Activated CD4-positive, alpha-beta T cell treated with anti-CD3 and anti-CD28 coated beads, Interleukin-2, amount 50 U/mL, for 48 hours (primary cell): ENCODE measurements at places on chromosomes 11 and 22.
A peak's percentile ranks its signal among the peaks of the same experiment; 100 is the strongest.

GRCh38 chr22:41833369-41834004 lies 582 bp downstream of the SREBF2 start:
- peak; percentile 55 for DNase-seq

DNA sequence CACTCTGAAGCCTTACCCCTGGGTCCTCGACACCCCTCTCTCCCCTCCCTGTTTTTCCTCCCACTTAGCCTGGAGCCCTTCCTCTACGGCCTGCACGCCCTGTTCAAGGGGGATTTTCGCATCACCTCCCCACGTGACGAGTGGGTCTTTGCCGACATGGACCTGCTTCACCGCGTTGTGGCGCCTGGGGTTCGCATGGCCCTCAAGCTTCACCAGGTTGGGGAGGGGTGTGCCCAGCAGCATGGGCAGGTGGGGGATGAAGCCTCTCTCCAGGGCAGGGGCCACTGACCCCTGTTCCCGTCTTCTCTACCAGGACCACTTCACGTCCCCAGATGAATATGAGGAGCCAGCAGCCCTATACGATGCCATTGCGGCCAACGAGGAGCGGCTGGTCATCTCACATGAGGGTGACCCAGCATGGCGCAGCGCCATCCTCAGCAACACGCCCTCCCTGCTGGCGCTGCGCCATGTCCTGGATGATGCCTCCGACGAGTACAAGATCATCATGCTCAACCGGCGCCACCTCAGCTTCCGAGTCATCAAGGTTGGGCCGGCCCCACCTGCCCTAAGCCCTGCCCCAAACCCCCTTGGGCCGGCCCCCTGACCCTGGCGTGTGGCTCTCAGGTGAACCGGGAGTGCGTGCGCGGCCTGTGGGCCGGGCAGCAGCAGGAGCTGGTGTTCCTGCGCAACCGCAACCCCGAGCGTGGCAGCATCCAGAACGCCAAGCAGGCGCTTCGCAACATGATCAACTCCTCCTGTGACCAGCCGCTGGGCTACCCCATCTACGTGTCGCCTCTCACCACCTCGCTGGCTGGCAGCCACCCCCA lies 2.8 kb upstream of the SIPA1 start:
- DNase-seq, result no peak

DNA sequence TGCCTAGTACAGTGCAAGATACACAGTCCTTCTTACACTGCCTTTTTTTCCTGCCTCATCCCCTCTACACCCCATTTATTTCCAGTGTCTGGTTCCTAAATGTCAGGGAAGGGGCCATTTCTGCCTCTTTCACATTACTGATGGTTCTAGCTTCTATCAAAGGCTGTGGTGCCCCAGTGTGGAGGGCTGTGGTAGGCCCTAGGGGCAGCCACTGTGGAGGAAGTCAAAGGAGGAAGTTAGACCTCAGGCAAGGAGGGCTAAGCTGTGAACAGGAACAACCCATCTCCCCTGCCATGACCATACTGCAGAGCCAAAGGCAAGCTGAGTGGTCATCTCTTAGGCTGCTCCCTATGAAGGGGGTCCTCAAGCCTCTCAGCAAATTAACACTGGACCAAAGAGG lies 81.9 kb upstream of the CRTAM start:
- DNase-seq, result no peak

GRCh38 chr11:61107888-61108287 lies 5.6 kb downstream of the CD5 start:
- DNase-seq, result no peak

DNA sequence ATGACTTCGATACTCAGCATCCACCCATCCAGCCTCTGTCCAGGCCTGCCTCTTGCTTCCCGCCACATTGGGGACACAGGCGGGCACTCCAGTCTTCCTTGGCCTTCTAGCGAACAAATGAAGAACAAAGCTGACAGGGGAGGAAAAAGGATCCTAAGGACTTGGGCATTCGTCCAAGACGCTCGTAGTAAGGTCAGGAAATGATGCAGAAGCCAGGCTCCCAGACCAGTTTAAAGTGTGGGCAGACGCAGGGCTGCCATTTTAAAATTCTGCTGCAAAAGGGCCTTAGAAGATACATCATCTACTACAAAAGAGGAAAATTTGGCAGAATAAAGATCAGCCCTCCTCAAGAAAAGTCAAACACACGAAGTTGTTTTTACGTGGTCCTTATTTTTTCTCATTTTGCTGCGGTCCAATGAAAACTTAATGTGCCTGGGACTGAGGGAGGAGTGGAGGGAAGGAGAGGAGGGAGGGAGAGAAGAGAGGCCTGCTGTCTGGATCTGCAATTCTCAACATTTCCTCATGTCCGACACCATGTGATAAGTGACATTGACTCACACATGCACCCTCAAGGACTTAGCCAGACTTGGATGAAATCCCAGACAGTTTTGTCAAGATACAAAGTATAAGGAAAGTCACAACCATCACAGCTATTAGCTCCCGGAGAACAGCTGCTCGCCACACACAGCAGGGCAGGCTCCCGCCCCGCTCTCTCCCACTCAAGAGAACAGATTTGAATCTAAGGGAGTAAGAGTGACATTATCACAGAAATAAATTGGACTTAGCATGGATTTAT lies 5.7 kb downstream of the DNAL4 start:
- no peak for DNase-seq

DNA sequence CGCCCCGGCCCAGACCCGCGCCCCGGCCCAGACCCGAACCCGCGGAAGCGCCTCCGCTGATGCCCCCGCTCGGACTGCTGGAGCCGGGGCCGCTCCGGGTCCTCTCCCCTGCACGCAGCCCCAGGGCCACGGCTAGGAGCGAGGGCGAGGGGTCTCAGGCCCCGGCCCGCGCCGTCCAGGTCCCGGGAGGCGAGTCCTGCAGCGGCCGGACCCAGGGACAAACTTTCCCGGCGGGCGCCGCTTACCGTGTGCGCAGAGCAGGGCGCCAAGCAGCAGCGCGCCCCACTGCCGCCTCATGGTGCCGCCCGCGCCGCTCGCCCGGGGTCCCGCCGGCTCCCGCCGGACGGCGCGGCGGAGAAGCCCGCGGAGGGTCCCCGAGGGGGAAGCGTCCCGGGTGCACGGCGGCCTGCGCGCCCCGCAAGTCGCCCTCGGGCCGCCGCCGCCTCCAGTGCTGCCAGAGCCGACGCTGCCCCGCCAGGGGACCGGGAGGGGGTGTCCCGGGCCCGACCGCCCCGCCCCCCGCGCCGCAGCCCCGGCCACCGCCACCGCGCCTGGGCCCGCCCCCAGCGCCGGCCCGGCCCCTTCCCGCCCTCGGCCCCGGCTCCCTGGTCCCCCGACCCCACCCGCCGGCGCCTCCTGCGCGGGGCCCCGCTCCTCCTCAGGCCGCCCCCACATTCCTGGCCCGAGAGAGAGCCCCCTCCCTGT lies at the start of gene LRP4:
TSS of gene LRP4 (minus strand) at position 468 of the 705 bp plus-strand sequence. CDS start at position 297, 171 bp downstream.
- DNase-seq, result peak; percentile 29

- DNase-seq, result no peak
Observed at GRCh38 chr11:99383648-99384245, 363.0 kb downstream of the CNTN5 start.

- no peak for DNase-seq
Observed at GRCh38 chr22:49897015-49897684, 21.1 kb downstream of the ALG12 start.

GRCh38 chr11:1576825-1577224 lies 4.8 kb upstream of the DUSP8 start:
- no peak for DNase-seq

GRCh38 chr11:46364056-46364455 lies 16.8 kb downstream of the DGKZ start:
- DNase-seq, result no peak
